ENCODE measurements at places on chromosomes 3 and 15. TPM values are rescaled to one million over a fixed set of nuclear protein-coding genes. Genes with fewer than 3 reads are reported as not detected.

DNA sequence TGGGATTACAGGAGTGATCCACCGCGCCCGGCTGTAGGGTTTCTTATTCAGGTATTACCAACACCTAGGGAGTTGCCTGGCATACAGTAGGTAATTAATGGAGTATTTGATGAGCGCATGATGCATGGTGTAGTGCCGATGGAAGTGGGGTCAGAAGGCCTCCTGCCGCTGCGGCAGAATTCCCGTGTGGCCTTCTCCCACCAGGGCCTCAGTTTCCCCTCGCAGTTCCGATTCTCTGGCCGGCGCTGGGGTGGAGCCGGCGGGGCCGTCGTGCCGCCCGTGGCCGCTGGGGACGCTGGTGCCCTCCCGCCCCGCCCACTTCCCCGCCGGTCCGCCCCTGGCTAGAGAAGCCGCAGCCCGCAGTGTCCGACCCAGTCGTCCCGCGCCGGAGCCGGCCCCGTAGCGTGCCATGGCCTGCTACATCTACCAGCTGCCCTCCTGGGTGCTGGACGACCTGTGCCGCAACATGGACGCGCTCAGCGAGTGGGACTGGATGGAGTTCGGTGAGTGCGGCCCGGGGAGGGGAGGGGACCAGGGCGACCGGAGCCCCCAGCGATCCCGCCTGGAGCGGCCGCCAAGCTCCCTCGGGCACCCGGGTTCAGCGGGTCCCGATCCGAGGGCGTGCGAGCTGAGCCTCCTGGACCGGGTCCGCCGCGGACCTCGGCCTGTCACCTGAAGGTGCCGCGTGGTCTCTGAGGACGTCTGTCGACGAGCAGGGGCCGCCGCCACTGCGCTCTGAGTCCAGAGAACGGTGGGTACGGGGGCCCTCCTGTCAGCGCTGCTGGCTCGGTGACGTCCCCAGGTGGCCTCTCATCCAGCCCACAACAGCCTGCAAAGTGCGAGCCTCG, at the start of gene IRAK2:
Gene IRAK2, plus strand, starts transcription at position 374 of the 848 bp plus-strand sequence. Its CDS starts 36 bp downstream, at position 410.
- DNase-seq: peak; percentile 22

GRCh38 chr3:190718097-190718496, 144.4 kb downstream of the GMNC start:
- no peak for DNase-seq

The C3orf22 gene
- total RNA-seq: not detected

- no peak for DNase-seq
Observed at GRCh38 chr3:13294442-13295351, 125.4 kb downstream of the NUP210 start.

DNA sequence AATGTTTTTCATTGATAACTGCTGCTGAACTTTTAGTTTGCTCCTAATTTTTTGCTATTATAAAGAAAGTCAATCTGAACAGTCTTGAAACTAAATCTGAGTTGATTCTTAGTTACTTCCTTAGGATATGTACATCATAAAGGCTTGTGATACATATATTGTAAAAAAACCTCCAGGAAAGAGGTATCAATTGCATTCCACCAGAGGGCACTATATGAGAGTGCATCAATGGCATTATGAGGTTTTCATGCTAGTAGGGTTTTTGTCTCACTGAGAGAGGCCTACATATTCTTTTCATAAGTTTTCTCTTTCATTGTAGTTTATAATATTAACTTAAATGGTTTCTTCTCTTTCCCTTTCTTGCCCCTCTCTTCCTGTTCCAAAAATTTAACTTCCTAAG, 46.9 kb downstream of the PIK3R4 start:
- no peak for DNase-seq

- DNase-seq: no peak
Observed at GRCh38 chr3:69259125-69259524, 126.8 kb downstream of the FRMD4B start.

GRCh38 chr15:92098869-92099268, 245.4 kb downstream of the SLCO3A1 start:
- no peak for DNase-seq

DNA sequence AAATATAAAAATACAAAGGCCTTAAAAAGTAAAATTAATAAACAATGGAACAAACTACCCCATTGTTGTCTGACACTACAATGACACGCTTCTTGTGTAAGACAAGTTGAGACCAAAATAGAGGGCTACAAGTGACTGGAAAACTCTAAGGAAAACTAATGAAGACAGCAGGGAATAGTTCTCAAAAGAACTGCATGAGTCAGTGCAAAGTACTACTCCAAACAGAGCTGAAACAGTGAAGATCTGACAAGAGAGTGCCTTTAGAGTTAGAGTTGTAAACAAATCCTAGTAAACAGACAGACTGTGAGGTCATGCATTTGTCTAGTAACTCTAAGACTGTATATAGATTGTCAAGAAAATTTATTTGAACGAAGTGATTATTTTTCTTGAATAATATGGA, 233.9 kb downstream of the BBX start:
- no peak for DNase-seq

DNA sequence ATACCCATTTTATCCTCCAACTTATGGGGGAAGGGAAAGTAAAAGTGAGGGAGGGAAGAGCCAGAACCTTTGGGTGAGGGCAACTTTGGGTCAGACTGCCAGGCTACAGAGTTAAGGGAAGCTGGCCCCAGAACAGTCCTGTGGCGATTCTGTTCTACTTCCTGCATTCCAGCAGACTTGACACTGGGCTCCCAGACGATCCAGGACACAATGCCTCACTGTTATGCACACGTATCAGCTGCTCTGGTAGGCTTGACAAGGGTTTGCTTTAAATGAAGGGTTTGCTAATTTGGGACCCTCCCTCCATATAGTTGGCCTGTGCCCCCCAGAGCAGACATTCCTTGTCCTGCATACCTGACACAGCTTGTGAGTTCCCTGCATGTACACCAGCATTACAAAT, 10.7 kb downstream of the GORASP1 start:
- DNase-seq: no peak
